Sigmoid colon (tissue), 7 donors: ENCODE measurements at places on chromosomes 13 and 19. TPM values are rescaled to one million over a fixed set of nuclear protein-coding genes. Genes with fewer than 3 reads are reported as not detected.

- no peak for DNase-seq
Measured at GRCh38 chr19:3656747-3657394, 30.3 kb upstream of the CACTIN start.

RNASEH2B gene
- total RNA-seq = 33.9 TPM

ADGRE2 gene
- 1.8 TPM for total RNA-seq

COL4A2 gene
- 306 TPM for total RNA-seq

XAB2 gene
- total RNA-seq = 36.6 TPM

- no peak for DNase-seq
Measured at GRCh38 chr13:67296511-67296910, 66.4 kb upstream of the PCDH9 start.

FAAP24 gene
- total RNA-seq = 0.14 TPM

DNA sequence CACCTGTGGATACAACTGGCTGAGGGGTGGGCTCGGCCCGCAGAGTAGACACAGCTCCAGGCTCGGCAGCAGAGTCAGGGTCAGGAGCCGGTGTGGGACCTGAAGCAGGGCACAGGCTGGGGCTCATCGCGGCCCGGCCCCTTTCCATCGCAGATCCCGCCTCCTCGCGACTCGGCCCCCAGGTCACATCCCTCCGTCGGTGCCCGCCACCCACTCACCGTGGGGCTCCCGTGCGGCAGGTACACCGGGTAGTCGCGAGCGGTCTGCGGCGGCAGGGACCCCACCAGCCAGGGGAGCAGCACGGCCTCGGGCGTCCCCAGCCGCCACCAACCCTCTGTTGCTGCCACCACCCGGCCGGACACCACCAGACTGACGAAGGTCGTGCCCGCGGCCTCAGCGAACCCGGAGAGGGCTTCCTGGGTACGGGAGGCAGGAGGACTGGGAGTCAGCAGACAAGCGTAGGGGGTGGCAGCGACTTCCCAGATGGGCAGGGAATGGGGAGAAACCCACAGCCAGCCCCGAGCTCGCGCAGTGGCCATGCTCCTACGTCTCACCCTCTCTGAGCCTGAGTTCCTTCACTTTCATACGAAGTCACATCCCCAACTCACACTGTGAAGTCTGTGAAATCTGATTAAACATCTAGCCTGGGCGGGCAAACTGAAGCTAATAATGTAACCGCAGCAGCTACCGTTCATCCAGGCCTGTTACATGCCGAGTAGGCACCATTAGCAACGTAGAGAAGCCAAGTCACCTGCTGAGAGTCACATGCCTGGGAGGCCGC is 3.7 kb downstream of the FUZ start:
- DNase-seq = peak; percentile 84

NMRK2 gene
- not detected for total RNA-seq

DNA sequence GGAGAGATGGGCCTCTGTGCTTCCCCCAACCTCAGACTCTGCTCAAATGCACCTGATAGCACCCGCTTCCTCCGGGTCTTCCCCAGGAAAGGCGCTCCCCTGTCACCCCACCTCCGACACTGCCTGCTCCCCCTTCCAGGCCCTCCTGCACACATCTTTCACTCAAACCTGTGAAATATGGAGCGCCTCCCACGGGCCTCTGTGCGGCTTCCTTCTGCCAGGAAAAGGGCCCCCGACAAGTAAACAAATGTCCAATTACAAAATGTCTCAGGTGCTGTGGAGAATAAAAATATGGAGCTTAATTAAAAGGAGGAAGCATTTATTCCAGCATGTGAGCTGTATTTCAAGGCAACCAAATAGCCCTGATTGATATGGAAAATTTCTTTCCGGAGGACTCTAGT is 15.6 kb upstream of the CCNE1 start:
- DNase-seq = no peak

- no peak for DNase-seq
Measured at GRCh38 chr13:105069106-105069505, 1466.4 kb downstream of the EFNB2 start.

GRCh38 chr19:58037927-58038687 is 4.3 kb downstream of the ZSCAN1 start:
- DNase-seq = no peak

PRR22 gene
- not detected for total RNA-seq

HMGB1 gene
- 212 TPM for total RNA-seq
